Left renal pelvis (tissue), 4 donors: ENCODE measurements at places on chromosomes 3 and 15.

DNA sequence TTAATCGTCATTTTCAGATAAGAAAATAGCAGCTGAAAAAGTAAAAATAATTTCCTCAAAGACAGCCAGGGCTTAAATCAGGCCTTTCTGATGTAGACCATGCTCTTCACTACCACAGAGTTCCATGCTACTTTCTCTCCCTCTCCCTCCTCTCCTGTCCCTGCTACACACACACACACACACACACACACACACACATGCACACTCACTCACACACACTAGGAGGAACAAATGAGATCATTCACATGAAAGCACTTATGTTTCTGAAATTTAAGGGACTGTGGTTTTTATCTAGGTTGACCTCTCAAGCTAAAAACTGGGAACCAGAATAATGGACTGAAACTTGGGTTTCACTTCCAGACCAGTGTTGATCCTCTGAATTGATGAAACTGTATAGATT lies 4.1 kb upstream of the PSMA4 start:
- DNase-seq: no peak

GRCh38 chr15:71131601-71132362 lies 16.5 kb downstream of the THSD4 start:
- DNase-seq: no peak

DNA sequence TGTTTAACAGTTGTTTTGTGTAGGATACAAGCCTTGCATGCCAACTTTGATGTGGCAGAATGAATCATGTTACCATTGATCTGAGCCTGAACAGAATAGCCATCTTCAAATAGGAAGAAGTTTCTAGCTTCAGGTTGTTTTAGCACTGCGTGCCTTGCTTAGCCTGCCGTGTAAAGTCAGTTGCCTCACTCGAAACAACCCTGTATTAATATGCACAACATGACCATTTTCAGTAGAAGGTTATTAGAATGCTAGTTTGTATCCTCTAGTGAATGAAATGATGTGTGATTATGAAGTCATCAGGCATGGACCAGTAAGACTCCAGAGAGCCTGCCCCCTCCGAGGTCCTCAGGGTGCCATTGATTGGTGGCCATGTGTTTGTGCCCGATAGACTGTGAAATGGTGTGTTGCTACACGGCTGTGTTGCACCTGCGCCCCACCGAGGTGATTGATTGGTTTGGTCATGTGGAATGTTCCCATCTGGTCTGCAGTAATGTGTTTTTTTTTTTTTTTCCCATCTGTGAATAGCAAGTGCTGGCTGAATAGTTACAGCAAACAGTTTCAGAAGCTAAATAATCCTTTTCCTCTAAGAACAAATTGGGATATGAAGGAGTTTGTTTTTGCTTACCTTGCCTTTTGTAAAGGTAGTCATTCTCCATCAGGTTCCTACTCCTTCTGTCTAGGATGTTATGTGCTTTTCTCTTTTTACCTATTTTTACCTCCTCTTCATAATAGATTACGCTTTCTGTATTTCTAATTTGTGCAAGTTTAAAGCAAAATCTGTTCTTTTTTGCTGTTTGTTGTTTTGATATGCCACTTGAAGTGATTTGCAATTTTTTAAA lies 214.9 kb downstream of the TCF12 start:
- DNase-seq: no peak

- DNase-seq: no peak
These were observed 29.9 kb downstream of the CGNL1 start for GRCh38 chr15:57406062-57406772.

GRCh38 chr15:74988007-74988800 lies 7.2 kb upstream of the SCAMP5 start:
- DNase-seq: no peak

DNA sequence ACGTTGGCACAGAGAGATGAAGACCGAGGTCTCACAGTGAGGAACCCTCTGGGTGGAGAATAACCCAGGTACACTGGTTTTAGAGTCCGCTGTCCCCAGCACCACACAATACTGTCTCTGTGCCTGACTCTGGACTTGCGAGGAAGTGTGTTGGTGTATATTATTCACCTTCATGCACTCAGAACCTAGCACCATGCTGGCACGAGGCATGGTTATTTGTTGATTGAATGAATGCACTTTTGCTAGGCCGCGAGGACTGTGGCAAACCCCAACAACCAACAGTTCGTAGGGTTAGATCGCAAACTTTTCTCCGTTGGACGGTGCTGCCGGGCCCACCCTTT lies 484 bp upstream of the C3orf52 start:
- no peak for DNase-seq

- no peak for DNase-seq
These were observed 472 bp downstream of the BSN start for GRCh38 chr3:49554633-49555265.

DNA sequence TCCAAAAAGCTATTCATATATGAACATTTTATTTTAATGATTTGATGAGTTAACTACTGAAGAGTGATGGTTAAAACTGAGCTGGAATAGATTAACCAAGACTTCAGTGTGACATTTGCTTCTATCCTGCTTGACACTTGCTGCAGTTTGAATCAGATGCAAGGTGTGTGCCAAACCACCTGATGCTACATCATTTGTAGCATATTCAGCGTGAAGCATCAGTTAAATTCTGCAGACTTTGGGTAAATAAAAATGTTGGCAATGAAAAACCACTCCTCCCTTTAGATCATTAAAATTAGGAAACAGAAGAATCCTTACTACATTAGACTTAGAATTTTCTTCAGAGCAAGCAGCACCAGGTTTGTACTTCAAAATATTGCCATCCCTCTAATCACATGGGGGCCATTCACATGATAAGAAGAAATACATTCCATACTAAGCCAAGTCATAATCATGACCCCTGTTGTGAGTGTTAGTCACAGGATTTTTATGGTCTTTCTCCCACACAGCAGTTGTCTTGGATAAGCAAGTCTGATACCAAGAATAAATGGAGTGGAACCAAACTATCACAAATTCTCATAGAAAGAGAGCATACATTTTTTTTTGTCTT lies 160.7 kb upstream of the TNIK start:
- DNase-seq: no peak
